ENCODE measurements at places on chromosomes 6 and 20.
A peak's percentile ranks its signal among the peaks of the same experiment; 100 is the strongest.

GRCh38 chr6:63269470-63269869, 50.3 kb downstream of the LGSN start:
- no peak for DNase-seq

DNA sequence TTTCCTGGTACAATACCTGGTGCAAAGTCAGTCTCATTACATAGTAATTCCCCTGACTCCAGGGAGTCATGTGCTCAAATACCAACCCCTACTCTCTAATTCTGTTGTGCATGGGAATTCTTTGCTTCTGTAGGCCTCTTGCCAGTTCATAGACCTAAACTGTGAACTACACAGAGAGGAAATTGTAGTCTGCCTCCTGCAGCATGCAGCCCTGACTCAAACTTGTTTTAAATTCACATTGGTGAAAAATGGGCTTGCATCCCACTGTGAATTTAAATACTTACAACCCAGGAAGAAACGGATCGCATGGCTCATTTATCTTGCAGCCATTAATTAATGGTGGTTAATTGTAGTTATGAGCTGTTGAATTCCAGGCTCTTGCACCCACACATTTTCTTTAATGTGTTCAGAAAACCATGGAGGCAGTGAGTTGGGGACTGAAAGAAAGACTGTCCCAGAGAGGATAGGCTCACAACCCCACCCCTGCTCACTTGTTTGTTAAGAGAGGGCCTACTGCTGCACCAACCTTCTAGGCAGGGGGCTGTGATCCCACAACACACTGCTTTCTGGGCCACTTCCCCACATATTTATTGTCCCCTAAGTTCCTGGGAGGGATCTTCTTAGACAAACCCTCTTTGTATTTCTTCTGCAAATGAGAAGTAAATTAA, 579.1 kb downstream of the DHX35 start:
- no peak for DNase-seq

DNA sequence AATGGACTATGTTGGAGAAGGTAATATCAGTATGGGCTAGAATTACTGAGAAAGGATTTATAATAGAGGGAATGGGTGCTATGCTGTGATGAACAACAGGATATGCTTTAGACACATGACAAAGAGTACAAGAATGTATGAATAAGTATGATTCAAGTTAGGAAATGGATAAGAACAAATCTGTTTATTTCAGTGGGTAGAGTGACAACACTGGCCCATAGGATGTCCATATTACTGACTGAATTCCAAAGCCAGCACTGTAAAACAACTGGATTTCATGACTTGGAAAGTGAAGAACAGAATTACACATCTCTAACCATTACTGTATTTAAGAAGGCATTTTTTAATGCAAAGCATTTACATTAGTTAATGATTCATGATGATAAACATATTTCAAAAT, 35.9 kb downstream of the EPM2A start:
- no peak for DNase-seq

- peak; percentile 95 for DNase-seq
These were observed at the start of gene VARS1 for GRCh38 chr6:31795616-31796298. Gene VARS1 (minus strand): TSS chr6:31795752. CDS start chr6:31795217, 535 bp downstream.

DNA sequence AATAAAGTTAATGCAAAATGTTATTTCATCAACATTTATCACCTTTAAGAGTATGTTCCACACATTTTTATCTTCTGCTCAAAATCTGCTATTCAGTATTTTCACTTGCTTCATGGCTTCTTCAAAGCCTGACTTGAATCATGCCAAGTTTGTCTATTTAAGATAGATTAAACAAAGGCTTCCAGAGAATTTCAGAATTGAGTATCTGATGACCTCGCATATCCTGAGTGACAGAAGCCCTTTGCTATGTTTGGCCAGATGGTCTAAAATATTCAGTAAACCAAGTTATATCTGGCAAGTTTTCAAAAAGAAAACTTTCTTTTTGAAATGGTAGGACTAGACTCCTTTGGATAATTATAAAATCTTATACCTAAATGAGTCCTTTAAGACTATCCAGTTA, 348.9 kb upstream of the KCNQ5 start:
- no peak for DNase-seq

GRCh38 chr6:67045076-67045475, 1338.0 kb upstream of the EYS start:
- DNase-seq = no peak

- DNase-seq = no peak
These were observed 18.8 kb upstream of the SIRPA start for GRCh38 chr20:1876217-1876921.

DNA sequence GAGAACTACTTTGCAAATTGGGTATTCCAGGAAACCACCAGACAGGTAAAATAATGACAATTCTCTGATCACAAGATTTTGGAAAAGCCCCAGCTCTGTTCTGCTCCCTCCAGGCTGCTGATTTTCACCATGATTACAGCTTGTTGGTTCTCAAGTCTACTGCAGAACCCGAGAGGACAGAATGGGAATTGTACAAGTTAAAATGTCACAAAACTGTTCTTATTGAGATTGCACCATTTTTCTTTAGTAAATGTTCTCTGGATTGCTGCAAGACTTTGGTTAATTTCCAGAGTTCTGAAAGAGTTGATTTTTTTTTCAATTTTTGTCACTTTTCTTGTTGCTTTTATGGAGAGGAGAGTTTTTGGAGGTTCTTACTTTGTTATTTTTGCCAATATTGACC, 27.1 kb upstream of the HLA-DOA start:
- no peak for DNase-seq

GRCh38 chr20:59508729-59509128, 95.6 kb upstream of the PHACTR3 start:
- DNase-seq = no peak

DNA sequence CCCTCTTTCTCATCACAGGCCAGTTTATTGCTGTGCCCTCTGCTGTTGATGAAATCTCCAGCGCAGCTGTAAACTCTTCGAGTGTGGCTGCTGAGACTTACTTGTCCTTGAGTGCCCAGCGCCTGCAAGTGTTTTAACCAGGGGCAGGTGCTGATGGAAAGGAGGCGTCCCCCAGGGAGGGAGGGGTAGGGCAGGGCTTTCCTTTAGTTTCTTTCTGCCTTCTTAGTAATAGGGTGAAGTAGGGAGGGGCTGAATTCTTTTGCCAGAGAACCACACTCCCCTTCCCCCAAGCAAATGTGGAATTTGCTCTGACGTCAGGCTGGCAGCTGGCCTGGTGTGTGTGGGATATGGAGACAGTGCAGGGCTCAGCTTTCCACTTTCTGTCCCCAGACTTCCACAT, 61.2 kb downstream of the IGF2R start:
- no peak for DNase-seq

- no peak for DNase-seq
These were observed 704.8 kb downstream of the PTPRT start for GRCh38 chr20:42484790-42485375.

- DNase-seq = no peak
These were observed 585 bp downstream of the PIM1 start for GRCh38 chr6:37170273-37171200.

GRCh38 chr6:13538084-13538483, 36.3 kb upstream of the SIRT5 start:
- peak; percentile 33 for DNase-seq

DNA sequence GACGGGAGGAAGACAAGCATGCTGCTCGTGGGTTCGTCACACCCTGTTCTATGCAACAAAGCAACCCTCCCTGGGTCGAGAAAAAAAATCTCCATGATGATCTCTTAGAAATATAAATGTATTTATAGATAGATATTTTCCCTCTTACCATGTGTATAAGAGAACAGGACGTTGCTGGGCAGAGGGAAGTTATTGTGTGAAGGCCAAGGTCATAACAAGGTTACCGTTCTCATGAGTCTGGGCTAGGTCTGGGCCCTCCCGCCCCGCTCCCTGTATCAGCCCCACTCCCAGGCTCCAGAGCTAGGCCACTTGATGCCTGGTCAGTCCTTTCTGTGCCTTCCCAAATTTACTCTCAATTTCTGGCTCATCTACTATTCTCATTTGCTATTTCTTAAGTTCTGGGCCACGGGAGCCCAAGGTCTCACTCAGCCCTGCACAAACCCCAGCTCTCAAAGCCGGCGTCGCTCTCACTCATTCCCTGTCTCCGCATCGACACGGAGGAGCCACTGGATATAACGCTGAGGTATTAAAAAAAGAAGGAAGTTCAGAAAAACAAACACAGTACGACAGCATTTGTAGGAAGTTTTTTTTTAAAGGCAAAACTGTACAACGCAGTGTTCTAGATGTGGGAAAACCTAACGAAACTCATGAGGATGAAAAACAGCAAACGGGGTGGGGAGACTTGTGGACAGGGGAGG, 96.8 kb downstream of the PSMG4 start:
- no peak for DNase-seq

DNA sequence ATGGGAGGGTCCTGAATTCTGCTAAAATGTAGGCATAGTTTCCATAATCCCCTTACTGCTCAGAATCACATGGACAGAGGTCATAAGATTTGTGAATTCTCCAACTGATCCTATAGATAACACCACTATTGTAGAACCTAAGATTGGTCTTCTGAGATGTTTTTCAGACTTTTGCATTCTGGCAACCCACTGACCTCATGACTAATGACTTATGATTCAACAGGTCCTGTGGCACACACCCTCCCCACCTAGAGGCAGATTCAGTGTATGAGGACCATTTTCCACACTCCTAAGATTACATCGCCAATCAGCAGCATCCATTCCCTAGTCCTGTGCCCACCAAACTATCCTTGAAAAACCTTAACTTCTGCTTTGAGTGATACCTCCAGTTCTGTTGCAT, 207.2 kb downstream of the BTBD9 start:
- DNase-seq = no peak

DNA sequence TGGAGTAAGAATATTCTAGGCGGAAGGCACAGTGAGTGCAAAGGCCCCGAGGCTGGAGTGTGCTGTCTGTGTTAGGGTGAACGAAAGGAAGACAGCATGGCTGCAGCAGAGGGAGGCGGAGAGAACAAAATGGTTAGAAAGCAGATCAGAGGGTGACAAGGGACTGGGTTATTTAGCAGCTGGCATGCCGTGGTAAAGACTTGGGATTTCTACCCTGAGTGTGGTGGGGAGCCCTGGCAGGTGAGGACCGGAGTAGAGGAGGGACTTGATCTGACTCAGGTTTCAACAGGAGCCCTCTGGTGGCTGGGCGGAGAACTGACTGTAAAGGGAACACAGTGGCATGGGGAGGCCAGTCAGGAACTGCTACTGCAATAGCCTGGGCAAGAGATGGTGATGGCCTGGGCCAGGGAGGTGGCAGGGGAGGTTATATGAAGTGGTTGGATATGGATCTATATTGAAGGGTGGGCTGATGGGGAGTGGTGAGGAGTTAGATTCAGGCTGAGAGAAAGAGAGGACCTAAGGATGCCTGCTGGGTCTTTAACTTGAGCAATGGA, 38.0 kb downstream of the PIM1 start:
- peak; percentile 78 for DNase-seq

GRCh38 chr20:1001116-1001515, 995 bp downstream of the RSPO4 start:
- DNase-seq = no peak

- DNase-seq = no peak
These were observed 152.0 kb downstream of the BMP7 start for GRCh38 chr20:57114290-57115005.

GRCh38 chr6:16227605-16228004, 10.8 kb upstream of the GMPR start:
- no peak for DNase-seq

DNA sequence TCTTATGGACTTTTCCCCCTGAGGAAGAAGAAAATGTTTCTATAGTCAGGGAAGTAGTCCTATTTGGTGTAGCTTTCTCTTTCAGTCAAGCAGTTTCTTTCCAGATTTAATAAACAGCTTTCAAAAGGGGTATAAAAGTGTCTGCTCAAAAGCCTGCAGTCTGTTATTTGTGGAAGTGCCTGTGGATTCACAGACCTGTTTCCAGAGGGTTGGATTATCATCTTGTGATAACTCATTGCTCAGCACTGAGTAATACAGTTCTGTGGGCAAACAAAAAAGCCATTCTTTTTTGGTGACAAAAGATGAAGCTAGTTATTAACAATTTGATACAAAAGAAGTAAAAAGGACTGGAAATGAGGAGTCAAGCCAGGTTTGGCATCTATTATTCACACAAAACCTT, 358.2 kb upstream of the ID4 start:
- no peak for DNase-seq

DNA sequence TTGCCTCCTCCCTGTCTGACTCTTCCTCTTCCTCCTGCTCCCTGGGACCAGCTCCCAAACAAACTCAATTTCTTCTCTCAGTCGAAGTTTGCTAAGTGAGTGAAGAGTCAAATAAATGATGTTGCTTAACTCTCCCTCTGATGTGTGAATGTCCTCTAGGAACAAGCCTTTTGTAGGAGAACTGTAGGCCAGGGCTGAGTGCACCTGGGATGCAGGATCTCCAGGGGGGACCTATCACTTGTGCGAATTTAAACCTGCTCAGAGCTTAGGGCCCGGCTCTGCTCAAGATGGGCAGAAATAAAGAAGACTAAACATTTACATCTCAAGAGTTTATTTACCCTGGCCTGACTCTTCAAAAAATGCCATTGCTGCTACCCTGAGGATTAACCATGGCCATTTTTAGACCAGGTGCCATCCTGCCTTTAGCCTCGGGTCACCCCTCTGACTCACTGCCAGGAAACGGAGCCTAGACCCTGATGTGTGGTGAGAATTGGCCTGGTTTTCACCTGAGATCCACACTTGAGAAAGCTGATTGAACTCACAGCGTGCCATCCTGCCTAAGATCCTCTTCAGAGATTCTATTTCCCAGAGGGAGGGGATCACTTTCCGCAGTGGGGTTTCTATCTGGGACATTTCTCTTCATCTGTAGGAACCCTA, 63.6 kb upstream of the CD93 start:
- no peak for DNase-seq

- DNase-seq = no peak
These were observed 149.6 kb upstream of the KCNK16 start for GRCh38 chr6:39471954-39472659.

GRCh38 chr20:25571240-25571639, 14.1 kb downstream of the NINL start:
- DNase-seq = no peak

DNA sequence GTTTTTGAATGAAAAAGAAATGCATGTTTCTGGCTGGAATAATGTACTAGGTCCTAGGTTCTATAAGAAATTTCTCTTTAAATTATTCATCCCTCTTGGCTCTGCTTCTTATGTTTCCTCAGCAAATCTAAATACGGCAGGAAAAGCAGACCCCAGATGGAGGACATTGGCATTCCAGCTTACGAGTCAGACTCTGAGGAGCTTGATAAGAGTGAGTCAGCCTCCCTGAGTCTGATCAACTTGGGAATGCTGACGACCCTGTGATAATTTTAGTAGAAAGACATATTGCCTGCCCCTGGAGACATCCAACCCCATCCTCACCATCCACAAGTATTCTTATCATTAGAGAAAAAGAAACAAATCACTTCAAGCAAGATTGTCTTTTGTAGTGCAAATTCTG, 509.7 kb upstream of the MARCKS start:
- no peak for DNase-seq

GRCh38 chr6:79040083-79040482, 38.0 kb downstream of the PHIP start:
- DNase-seq = no peak

DNA sequence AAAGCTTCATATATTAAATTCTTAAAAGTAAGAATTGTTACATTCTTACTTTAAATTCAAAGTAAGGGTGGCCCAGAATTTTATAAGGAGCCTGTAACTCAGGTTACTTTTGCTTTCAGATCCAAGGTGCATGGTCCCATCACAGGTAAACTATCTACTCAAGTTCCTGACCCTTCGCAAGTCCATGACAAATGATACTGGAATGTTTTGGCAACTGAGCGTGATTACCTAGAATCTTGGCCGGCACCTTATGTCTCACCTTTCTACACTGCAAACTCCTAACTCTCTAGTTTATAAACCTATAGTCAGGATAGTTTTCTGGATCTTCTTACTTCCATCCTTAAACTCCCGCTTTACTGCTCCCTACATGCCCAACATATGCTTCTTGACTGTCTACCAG, 67.9 kb upstream of the HMGN3 start:
- DNase-seq = peak; percentile 23

Data from LoVo (cell line).